ENCODE measurements at places on chromosomes 16 and 17. TPM values are rescaled to one million over a fixed set of nuclear protein-coding genes. Genes with fewer than 3 reads are reported as not detected.

Gene RNF166
- 30.5 TPM for total RNA-seq

Gene NPLOC4
- 86.6 TPM for total RNA-seq

DNA sequence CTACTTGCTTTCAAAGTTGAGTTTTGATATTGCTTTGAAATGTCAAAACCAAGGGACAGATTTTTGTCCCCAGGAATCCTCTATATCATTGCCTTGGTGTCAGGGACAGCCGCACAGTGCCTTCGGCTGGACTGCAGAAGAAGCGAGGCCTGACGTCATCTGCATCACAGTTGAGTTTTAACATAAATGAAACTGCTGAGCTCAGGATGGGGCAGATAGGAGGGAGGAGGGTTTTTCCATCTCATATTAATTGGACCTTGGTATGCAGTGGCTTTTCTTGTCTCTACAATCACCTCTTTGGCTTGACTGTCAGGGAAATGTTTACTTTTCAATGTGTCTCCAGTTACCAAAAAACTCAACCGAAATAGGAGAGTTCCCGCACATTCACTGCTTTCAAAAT is 111.3 kb downstream of the AATF start:
- DNase-seq: no peak

DNA sequence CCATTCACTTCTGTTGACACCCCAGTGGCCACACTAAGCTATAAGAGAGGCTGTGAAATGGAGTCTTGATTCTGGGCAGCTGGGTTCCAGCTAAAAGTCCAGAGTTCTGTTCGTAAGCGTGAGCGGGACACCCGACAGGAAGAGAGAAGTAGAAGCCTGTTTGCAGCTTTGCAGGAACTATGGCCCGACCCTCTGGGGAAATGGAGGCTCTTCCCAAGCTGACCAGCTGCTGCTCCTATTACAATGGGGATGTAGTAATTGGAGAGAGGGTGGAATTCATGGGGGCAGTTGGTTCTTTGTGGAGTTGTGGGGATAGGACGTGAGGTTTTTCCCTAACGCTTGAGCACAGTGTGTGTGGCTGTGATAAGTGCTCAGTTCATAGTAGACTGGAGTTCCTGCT is 28.4 kb downstream of the UBALD1 start:
- DNase-seq: no peak

DNA sequence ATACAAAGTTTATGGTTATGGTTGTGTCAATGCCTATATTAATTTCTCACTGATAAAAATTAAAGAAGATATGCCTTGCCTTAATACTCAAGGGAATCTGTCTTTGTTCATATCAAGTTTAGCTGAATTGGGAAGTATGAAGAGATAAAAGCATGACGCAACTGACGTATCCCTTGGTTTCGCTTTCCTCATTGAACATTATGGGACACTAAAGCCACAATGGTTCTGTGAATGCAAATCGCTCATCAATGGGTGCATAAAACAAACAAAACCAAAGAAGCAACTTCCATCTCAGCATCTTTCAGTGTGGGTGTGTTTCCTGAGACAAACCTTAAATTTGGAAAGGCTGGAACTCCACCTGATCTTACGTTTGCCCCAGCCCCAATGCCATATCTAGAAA is 108.2 kb downstream of the NPIPB5 start:
- no peak for DNase-seq

- no peak for DNase-seq
Measured at GRCh38 chr16:28915181-28915580, 9.9 kb downstream of the RABEP2 start.

DNA sequence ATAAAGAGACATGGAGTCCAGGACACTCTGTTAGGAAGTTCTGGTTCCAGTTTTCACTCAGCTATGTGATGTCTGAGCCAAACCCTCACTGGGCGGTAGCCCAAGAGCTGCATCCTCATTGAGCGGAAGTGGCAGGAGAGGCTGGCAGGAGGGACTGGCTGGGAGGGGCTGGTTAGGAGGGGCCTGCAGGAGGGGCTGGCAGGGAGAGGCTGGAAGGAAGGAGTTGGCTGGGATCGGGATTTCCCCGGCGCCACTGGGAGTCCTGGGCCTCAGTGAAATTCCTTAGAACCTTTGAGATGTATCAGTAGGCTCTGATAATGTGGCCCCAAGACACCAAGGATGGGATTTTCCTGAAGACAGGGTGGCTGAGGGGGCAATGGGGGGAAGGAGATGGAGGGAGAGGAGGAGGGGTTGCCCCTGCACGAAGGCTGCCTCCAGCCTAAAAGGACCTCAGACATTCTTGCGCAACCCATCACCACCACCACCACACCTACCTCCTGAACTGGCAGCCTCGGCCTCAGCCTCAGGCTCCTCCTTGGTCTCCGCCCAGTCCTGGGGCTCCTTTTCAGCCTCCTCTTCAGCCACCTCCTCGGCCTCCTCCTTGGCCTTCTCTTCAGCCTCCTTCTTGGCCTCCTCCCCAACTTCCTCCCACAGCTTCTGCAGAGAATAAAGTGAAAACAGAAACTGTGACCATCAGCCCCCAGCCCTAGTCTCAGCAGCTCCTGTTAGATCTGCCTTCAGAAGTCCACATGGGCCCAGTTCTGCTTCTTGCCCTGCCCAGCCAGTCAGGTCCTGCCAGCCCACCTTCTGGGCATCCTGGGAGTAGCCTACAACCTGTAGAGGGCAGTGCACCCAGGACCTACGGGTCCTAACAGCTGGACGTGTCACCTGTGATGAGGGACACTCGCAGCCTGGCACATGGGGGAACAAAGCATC is 31.7 kb downstream of the CNGB1 start:
- no peak for DNase-seq

- DNase-seq: no peak
Measured at GRCh38 chr17:67183531-67183930, 61.5 kb downstream of the HELZ start.

GRCh38 chr16:27447301-27447700 is 45.3 kb downstream of the IL21R start:
- no peak for DNase-seq

DNA sequence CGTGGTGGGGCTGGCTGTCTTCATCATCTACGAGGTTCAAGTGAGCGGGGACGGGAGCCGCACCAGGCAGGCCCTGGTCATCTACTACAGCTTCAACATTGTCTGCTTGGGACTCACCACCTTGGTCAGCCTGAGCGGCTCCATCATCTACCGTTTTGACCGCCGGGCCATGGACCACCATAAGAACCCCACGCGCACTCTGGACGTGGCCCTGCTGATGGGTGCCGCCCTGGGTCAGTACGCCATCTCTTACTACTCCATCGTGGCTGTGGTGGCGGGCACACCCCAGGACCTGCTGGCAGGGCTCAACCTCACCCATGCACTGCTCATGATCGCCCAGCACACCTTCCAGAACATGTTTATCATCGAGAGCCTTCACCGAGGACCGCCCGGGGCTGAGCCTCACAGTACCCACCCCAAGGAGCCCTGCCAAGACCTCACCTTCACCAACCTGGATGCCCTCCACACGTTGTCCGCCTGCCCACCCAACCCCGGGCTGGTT is 5.1 kb upstream of the OTOP3 start:
- DNase-seq: no peak

DNA sequence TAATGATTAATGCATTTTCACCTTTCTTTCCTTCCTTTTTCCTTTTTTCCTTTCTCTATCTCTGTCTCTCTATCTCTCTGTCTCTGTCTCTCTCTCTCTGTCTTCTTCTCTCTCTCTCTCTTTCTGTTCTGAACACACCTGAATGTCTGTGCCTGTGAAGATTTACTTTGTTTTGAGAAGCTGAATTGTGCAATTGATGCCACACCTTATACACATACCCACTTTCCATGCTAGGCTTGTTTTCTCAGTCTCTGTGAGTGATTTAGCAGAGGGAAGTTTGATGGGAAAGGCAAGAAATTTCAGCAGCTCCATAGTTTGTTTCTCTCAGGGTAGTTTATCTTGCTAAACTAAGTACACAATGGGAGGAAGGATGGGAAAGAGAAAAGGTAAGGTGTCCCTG is 9.3 kb upstream of the CAPNS2 start:
- no peak for DNase-seq

- DNase-seq: no peak
Measured at GRCh38 chr17:44599298-44600175, 42.3 kb downstream of the FZD2 start.

DNA sequence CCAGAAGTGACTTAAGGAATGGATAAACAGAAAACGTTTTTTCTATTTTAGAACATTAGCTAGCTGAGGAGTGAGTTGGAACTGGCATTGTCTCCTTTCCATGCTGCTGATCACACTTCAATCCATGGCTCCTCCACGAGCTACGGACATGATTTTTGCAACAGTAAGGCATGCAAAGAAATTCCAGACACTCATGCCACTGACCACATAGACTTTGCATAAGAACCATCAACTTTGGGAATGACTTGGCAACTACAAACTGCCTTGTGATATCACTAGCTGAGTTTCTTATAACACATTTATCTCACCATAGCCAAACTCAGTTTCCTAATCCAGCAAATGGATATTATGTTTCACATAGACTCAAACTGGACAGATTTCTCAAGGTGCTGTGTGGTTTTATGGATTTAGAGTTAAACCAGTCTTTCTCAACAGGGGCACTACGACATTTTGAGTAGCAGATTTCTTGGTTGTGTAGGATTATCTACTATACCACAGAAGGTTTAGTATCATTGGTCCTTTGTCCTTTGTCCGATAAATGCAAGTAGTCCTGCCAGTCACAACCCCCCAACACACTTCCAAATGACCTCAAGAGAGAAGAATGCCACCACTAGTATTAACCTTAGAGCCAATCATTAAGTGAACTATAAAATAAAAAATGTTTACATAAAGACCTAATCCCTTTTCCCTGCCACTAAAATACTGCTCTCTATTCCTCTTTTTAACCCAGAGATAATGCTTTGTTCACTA is 48.3 kb upstream of the C17orf78 start:
- no peak for DNase-seq

Measured in esophagus muscularis mucosa (tissue), 4 donors.